ENCODE measurements at places on chromosomes 5 and 9.

DNA sequence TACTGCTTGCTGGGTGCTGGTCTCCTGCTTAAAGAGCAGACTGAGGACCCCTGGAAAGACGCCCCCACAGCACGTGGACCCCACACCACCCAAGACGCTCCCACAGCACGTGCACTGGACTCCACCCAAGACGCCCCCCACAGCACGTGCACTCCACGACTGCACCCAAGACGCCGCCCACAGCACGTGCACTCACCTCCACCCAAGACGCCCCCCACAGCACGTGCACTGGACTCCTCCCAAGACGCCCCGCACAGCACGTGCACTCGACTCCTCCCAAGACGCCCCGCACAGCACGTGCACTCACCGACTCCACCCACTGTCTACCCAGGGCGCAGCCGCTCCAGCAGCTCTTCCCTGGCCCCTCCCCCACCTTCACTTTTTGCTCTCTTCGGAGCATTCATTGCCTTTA is 50.5 kb downstream of the EHMT1 start:
- no peak overlapping the region for H3K27ac ChIP-seq
- peaks cover 53% of the 10 kb centered on the region for H3K4me1 ChIP-seq
- peak; percentile 23 for DNase-seq
- H3K36me3 ChIP-seq, result peaks cover 18% of the 10 kb centered on the region

DNA sequence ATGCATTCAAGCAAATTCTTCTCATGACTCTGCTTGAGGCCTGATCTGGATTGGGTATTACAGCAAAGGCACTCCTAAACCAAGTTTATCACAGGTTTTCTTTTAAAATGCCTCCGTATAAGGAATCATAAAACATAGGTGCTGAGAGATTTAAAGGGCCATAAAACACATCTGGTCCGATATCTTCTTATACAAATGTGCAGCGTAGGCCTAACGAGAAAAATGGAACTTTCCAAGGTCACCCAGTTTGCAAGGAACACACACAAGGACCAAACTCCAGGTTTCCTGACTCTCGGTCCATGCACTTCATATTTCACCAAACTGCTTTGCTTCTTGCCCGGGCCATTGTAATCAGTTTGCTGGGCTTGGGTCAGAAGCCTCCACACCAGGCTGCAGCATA is 22.1 kb downstream of the SH3RF2 start:
- H3K27ac ChIP-seq, result no peak overlapping the region
- H3K4me3 ChIP-seq, result no peak overlapping the region
- H3K36me3 ChIP-seq, result no peaks in the 10 kb centered on the region
- peaks cover 12% of the 10 kb centered on the region for H3K27me3 ChIP-seq
- peaks cover 8% of the 10 kb centered on the region for H3K4me1 ChIP-seq

DNA sequence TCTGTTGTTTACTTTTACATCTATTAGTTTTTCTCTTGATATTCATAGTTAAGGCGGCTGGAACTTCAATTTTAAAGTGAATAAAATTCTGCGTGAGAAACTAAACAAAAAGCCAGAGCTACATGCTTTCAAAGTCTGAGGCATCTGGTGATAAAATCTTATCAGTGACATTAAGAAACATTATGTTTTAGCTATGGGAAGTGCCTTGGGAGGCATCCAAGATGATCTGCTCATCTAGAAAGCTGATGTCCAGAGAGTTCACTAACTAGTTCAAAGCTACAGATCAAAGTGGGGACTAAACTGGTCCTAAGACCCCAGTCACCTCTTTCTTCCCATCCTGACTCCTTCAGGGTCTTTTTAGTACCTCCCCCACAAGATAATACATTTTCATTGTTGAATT is 37.2 kb downstream of the MRPS27 start:
- no peak overlapping the region for H3K27ac ChIP-seq
- H3K36me3 ChIP-seq, result peaks cover 38% of the 10 kb centered on the region
- no peaks in the 10 kb centered on the region for H3K4me1 ChIP-seq
- DNase-seq, result no peak
- no peak overlapping the region for H3K4me3 ChIP-seq

DNA sequence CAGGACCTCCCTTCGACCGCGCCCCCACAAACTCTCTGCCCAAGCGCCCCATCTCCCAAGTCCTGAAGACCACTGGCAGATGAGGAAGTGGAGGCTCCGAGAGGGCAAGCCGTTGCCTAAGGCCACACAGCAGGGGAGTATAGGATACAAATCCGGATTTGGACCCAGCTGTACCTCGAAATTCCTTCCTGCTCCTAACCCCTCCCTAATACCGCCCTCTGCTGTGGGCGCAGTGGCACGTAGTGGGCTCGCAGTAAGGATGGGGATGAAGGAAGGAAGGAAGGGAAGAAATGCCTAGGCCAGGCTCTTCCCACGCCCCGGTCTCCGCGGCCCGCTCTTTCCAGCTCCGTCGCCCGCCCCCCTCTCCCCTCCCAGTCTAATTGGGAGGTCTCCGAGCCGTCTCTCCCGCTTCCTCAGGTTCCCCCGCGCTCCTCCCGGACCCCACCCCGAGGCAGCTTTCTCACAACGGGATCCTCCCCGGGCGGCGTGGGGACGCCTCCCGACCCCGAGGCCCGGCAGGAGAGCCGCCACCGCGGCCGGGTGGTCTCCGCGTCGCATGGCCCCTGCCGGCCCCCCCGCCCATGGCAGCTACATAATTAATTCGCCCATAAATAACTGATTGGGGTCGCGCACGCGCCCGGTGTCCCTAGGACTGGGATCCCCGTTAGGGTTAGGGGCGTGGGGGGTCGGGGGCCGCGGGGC is 138.9 kb downstream of the C9orf50 start:
- H3K27me3 ChIP-seq, result peaks cover 7% of the 10 kb centered on the region
- no peak overlapping the region for H3K27ac ChIP-seq
- peak overlapping the region; percentile 38 for H3K4me3 ChIP-seq
- no peak for DNase-seq
- no peaks in the 10 kb centered on the region for H3K36me3 ChIP-seq

Data from activated CD8-positive, alpha-beta T cell treated with anti-CD3 and anti-CD28 coated beads for 36 hours (primary cell).